Activated naive CD4-positive, alpha-beta T cell treated with Interleukin-2 at 50 U/mL for 16 hours (primary cell): ENCODE measurements at places on chromosomes 13 and 19.

- DNase-seq: no peak
Measured at GRCh38 chr13:25132751-25133390, 36.9 kb downstream of the PABPC3 start.

DNA sequence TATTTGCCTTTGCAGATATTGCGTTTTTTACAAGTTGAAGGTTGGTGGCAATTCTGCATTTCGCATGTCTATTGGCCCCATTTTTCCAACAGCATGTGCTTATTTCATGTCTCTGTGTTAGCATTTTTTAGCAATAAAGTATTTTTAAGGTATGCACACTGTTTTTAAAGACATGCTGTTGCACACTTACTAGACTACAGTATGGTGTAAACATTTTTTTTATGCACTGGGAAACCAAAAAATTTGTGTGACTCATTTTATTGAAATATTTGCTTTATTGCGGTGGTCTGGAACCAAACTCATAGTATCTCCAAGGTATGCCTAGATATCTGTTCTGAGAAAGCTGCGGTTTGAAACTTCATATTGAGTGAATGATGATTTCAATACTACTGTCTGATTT, 55.4 kb upstream of the RNF113B start:
- DNase-seq: no peak

- DNase-seq: no peak
Measured at GRCh38 chr13:108463340-108463739, 166.1 kb upstream of the MYO16 start.

- DNase-seq: no peak
Measured at GRCh38 chr13:106121173-106121754, 414.2 kb downstream of the EFNB2 start.

DNA sequence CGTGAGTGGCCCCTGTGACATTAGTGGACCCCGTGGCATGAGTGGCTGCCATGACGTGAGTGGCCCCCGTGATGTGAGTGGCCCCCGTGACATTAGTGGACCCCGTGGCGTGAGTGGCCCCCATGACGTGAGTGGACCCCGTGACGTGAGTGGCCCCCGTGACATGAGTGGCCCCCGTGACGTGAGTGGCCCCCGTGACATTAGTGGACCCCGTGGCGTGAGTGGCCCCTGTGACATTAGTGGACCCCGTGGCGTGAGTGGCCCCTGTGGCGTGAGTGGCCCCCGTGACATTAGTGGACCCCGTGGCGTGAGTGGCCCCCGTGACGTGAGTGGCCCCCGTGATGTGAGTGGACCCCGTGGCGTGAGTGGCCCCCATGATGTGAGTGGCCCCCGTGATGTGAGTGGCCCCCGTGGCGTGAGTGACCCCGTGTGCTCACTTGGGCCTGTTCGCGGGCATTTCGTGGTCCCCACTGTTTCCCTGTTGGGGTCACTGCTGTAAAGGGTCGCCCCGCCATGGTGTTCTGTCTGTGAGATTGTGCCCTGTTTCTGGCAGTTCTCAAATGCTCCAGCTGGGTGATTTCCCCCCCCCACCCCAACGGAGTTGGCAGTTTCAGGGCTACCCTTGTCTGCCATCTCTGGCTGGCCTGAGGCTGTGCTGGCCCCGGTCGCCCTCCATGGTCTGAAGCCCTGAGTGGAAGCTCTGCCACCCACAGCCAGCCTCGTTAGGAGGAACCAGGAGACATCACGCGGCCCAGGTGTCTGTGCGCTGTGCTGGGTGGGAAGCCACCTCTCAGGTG, 64.2 kb downstream of the MCF2L start:
- no peak for DNase-seq

DNA sequence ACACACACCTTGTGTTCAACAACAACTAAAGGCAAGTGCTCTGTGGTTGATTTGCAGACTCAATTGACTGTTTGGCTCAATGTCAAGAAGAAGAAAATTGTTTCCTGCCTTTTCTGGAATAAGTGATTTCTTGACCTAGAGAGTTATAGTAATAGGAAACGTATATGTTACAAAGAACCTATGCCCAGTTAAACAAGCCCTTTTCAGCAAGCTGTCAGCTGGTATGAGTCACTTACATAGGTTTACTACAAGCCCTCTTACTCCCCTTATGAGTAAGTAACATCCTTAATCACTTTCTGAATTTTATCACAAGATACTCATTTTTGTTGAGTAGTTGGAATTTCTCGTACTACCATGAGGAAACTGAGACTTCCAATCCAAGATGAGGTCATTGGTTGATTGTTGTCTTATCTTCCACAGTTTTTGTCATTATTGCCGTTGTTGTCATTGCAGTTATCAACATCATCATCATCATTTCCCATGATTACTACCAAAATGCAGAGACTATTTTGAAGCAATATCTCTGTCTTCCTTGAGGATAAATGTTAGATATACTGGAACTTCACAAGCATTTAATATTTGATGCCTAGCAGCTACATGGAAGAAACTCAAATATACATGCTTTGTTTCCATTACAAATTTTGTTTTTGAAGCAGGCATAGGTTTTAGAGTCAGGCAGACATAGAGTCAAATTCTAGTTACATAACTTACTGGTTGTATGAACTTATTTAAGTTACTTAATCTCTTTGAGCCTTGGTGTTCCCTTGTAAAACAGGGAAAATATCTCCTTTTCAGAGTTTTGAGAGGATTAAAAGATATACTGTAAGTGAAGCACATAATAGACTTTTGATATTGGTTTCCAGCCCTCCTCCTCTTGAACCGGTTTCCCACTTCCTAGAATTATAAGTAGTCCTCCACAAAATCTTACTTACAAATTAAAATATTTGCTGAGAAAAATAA, 106.0 kb downstream of the RAP2A start:
- DNase-seq: no peak

DNA sequence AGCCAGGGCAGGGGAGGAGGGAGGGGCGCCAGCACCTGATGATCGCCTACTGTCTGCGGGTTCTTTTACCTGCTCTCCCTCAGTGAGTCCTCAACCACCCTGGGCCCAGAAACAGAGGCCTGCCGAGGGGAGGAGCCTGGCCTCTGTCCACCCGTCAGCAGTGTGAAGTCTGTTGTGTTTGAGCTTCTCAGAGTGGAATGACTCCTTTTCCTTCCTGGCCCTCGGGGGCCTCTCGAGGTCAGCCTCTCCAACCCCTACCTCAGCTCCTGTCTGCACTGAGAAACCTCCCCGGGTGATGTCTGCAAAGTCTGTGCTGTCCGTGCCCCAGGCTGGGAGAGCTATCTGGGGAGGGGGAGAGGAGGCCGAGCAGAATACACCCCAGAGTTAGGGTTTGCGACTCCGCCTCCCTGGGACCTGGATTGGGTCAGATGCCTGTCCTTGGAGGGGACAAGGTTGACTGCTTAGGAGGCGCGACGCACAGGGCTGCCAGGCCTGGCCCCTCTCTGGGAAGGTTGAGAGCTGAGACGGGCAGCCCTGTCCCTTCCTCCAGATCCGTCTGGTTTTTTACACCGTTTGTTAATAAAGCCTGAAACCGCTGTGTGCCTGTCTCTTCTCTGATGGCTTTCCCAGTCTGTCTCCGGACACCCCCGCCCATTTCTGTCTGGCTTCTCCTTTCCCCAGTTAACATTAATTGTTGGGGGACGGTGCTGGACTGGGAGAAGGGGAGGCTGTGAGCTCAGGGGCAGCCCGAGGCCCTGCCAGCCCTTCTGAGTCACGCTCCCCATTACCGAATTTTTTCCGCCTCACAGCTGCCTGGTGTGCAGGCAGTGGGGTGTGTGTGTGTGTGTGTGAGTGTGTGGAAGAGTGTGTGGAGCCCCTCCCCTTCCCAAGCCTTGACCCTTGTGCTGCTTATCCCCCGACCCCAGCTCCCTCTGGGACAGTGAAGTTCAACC, 989 bp upstream of the SSC5D start:
- DNase-seq: peak; percentile 59

DNA sequence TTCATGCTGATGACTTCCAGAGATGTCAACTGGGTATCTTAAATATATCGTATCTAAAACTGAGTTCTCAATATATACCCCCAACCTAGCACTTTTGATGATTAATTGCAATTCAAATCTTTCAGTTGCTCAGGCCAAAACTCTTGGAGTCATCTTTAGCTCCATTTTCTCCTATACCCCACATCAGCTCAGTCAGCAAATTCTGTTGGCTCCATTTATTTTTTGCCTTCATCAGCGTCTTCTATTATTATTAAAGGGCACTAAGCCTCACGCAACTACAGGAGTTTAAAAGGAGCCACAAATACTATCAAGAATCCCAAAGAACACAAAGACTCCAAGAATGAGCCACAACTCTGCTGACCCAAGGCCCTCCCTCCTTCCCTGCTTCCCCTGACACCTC, 134.9 kb downstream of the KCTD12 start:
- DNase-seq: no peak

GRCh38 chr13:99135591-99135990, 65.1 kb upstream of the UBAC2 start:
- DNase-seq: no peak

GRCh38 chr13:22049384-22049783, 378.5 kb downstream of the FGF9 start:
- no peak for DNase-seq

DNA sequence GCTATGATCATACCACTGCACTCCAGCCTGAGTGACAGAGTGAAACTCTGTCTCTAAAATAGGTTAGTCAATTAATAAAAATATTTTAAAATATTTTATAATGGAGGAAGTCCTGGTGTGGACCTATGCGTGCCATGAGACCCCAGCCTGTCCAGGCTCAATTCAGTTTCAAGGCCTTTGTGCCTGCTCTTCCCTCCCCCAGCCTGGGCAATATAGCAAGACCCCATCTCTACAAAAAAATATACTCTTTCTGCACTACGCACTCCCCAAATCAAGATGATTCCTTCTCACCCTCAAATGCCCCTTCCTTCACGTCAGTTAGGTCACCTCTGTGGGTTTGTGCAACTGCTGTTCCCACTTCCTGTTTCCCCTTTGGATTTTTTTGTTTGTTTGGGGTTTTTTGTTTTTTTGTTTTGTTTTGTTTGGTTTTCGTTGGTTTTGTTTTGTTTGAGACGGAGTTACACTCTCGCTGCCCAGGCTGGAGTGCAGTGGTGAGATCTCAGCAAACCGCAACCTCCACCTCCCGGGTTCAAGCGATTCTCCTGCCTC, 1.4 kb upstream of the HSH2D start:
- no peak for DNase-seq

DNA sequence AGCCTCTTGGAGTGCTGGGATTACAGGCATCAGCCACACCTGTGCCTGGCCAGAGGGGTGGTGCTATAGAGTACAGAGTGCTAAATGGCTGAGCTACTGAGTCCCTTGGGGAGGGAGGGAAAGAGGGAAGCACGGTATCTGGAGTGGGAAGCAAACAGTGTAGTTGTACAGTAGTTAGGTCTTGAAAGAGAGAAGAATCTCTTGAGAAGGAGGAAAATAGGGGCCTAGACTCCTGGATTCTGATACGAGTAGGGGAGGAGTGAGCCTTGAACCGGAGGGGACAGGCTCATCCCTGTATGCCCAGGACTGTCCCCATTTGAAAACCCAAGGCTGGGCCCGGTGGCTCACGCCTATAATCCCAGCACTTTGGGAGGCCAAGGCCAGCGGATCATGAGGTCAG, 5.1 kb downstream of the MYADM start:
- no peak for DNase-seq

DNA sequence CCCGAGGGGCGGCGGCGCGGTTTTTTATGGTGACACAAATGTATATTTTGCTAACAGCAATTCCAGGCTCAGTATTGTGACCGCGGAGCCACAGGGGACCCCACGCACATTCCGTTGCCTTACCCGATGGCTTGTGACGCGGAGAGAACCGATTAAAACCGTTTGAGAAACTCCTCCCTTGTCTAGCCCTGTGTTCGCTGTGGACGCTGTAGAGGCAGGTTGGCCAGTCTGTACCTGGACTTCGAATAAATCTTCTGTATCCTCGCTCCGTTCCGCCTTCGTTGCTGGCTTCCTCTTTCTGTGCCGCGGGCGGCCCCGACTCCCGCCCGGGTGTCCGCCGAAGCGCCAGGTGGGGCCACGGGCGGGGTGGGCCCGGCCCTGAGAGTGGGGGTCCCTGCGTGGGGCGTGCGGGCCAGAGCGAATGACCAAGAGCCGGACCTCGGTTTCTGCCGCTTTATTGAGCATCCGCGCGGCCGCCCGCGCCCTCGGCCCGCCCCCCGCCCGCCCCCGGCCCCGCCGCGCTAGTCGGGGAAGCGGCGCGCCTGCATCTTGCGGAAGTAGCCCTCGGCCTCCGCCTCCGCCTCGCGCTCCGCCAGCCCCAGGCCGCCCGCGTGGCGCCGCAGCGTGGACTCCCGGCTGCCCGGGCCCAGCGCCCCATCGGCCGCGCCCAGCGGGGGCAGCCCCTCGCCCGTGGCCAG, 9.6 kb downstream of the PLPPR3 start:
- DNase-seq: no peak

DNA sequence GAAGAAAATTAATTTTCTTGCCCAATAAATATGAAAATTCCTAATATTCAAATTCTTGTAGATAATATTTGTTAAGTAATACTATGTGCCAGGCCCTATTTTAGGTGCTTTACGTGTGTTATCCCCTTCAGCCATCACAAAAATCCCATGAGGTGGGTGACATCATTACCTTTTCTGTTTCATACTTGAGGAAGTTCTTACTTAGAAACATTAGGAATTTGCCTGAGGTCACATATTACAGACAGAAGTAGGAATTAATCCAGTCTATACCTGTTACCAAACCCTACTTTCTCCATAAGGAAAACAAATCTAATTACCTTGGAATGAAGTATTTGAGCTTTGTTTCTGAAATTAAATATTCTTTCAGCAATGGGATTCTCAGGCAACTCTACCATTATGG, 336.1 kb downstream of the GPC6 start:
- DNase-seq: no peak

DNA sequence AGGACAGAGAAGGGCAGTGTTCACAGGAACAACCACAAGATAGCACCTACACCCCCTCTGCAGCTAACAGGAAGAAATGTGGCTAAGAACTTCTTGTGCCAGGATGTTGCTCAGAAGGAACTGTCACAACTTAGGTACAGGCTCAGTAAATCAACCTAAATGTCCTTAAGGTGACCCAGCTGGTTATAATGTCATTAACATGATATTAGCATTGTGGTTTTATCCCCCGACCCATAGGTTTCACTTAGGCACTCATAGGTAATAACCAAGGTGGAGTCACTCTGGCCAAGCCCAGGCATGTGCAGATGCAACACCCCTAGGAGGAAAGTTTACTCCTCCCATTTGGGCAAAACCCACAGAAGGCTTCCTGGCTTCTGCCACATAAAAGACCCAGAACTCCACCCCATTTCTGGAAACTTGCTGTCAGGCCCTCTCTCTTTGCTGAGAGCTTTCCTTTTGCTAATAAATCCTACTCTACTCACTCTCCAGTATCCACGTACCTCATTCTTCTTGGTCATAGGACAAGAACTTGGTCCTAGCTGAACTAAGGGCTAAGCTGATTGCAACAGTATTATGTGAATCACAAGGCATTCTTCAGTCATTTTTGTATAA, 951.3 kb downstream of the SLITRK5 start:
- DNase-seq: no peak

DNA sequence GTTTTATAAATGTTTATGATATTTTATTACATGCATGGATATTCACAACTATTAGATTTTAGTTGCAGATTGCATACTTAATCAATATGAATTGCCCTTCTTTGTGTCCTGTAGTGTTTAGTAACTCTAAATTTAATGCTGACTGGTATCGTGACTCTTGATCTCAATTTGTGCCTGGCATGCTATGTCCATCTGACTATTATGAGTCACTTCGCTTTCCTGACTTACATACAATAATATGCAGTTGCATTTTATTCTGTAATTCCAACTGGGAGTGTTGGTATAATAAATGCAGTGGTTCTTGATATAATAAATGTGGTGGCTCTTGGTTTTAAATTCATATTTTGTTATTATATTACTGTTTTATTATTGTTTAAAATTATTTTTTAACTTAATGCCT, 277.5 kb downstream of the LIG4 start:
- DNase-seq: no peak
